T1000 (cell line): ENCODE measurements at places on chromosomes 1 and 21.

GRCh38 chr21:42115136-42115683, 44.1 kb downstream of the UMODL1 start:
- no peak for DNase-seq

DNA sequence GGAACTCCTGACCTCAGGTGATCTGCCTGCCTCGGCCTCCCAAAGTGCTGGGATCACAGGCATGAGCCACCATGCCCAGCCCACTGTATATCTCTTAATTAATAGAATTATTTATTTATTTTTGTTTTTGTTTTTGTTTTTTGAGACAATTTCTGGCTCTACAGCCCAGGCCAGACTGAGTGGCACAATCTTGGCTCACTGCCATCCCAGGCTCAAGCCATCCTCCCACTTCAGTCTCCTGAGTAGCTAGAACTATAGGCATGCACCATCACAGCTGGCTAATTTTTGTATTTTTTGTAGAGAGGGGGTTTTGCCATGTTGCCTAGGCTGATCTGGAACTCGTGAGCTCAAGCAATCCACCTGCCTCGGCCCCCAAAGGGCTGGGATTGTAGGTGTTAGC, 15.7 kb upstream of the WDTC1 start:
- no peak for DNase-seq

- DNase-seq = no peak
Measured at GRCh38 chr21:34061983-34062382, 11.4 kb upstream of the MRPS6 start.

DNA sequence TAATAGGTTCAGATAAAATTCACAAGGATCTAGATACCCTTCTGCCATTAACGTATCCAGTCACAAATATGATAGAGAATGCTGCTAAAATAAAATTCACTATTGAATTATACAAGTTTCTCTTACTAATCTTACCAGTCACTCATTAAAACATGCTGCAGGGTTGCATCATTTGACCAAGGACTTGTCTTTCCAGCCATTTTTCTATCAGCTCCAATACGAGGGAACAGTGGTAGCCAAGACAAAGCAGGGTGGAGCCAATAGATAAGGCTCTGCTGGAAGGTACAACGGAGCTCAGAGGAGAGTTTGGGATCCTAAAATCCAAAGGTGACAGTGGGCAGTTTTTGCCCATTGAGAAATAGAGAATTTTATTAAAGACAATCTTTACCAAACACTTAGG, 4.0 kb downstream of the DONSON start:
- DNase-seq = no peak

DNA sequence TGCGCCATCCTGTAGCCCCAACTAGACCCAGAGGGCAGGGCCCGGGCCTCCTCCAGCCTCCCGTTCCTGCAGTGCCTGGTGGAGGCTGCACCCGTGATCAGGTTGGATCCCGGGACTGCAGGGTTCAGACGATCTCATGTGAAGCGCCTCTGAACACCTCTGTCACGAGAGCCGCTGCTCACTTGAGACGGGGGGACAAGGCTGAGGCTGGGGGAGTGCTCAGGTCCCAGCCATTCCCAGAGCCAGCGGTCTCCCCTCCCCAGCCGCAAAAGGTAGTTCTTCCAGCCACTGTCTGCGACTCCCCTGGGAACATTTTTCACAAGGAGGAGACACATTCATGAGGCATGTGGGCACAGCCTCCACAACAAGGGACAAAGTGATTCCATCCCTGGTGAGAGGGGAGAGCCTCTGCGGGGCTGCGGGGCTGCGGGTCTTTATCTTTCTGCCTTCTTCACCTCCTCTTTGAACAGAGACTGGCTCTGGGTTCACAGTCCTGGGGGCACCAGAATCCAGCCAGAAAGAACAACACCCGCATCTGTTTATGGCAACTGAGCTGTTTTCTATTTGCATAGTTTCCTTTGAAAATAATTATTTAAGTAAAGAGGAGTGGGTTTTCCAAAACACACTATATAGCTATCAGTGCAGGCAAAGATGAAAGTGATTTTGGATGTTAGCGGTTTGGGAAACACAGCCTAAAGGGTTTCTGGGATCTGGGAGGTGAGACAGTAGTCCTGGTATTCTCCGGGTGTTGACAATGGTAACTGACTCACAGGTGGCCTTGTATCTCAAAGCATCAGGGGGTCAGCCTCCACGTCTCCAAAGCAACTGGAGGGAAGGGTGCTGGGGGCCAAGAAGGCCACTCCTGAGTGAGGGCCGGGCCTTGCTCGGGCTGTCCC, 13.0 kb upstream of the LDLRAP1 start:
- no peak for DNase-seq

GRCh38 chr1:17696417-17697301, 58.5 kb upstream of the ACTL8 start:
- no peak for DNase-seq

DNA sequence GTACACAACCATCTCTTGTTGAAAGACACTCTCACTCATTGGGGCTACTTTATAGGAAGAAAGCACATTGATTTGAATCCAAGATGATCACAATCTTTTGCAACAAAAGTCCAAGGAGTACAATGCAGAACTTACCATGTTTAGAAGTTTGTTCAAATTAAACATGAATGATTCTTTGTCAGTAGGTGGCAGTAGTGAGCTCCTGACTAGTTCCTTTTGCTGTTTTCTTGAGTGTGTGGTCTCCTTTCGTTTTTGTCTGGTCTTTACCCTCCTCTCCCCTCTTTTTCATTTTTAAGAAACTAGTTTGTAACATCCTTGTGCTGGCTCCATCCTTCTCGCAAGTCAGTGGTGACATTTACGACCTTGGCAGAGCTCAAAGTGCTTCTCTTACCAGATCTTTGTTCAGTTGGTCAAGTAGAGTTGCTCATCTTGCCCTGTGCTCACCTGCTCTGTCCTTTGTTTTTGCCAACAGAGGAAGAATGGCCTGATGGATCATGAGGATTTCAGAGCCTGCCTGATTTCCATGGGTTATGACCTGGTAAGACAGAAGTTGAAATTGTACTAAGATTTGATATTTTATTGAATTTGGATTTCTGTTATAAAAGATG, 35.7 kb upstream of the MTR start:
- DNase-seq = no peak

- no peak for DNase-seq
Measured at GRCh38 chr1:56864430-56864829, 9.8 kb downstream of the C8A start.

GRCh38 chr1:166153525-166154314, 13.1 kb downstream of the FAM78B start:
- DNase-seq = no peak

DNA sequence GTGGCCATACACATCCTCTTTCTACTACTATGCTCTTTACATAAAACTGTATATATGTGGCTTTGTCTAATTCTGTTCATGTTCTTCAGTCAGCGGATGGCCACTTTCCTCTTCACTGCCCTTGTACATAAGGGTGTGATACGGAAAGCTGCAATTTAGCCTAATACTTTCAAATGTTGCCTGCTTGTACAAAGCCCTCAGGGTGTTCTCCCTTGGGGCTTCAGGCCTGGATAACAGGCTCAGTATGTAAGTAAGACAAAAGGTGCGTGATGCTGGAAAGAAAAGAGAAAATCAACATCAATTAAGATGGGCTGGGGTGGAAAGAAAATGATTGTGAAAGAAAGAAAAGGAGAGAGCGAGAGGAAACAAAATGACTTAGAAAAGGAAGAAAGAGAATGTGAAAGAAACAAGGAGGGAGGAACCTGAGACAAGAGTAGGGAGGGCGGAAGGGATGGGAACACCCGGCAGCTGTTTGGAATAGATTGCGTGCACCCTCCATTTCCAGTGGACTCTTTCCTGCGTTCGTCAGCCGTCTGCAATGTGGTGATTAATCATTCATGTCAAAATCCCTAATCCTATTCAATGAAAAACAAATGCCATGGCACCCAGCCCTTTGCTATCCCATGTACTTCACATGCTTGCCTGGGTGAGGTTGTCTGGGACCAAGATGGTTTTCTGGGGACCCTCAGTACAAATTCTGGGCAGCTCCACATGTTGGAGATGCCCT, 553.6 kb downstream of the NUF2 start:
- DNase-seq = no peak

GRCh38 chr1:68442822-68443556, 6.8 kb downstream of the RPE65 start:
- peak; percentile 34 for DNase-seq

DNA sequence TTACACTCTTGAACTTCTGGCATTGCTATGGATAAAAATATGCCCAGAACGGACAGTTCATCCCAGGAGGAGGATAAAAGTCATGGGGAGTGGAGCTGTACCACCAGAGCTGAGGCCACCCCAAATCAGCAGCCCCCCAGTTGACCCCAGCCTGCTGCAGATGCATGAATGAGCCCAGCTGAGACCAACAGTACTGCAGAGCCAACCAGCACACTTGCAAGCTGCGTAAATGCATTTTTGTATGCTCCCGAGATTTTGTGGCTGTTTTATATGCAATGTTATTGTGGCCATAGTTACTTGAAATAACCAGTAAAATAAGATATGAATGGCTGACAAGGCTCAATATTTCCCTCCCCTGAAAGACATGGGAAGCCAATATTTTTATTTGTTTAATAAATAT, 264.6 kb downstream of the DUSP10 start:
- DNase-seq = no peak

GRCh38 chr1:193614817-193615216, 428.4 kb upstream of the B3GALT2 start:
- DNase-seq = peak; percentile 18

- DNase-seq = peak; percentile 63
Measured at GRCh38 chr21:31335957-31336738, 7.9 kb downstream of the TIAM1 start.

DNA sequence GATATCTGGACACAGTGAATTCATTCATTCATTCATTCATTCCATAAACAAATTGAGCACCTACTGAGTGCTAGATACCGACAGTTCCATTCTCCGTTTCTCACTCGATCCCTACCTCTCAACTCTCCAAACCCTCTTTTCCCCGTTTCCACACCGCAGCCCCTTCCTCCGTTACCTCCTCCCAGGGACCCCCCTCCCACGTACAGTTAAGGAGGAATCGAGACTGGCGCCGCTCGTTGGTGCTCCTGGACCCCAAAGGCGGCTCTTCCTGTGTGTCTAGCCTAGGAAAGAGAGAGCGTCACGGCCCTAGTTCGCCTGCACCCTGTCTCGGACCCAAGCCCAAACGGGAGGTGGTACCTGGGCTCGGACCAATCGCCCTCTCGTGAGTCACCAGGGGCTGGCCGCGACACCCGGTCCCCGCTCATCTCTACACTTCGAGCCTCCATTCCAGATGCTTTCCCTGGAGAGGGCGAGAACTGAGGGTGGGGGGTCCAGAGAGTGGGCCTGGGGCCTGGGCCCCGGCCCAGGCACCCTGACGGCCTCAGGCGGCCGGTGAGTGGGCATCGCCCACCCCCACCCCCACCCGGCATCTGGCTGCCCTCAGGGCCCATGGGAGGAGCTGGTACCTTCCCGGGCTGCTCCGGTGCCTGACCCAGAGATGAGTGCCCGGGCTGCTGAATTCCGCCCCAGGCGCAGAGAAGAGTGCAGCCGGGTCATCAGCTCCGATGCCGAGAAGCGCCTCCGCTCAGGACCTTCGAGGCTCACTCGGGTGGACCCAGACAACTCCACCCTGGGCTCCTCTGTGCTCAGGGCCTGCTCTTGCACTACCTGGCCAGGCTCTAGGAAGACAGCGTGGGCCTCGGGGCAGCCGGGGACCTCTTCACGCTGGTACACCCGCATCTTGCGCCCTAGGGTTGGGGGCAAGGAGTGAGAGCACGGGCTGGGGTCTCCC, 4.9 kb downstream of the ARHGEF19 start:
- peak; percentile 31 for DNase-seq

DNA sequence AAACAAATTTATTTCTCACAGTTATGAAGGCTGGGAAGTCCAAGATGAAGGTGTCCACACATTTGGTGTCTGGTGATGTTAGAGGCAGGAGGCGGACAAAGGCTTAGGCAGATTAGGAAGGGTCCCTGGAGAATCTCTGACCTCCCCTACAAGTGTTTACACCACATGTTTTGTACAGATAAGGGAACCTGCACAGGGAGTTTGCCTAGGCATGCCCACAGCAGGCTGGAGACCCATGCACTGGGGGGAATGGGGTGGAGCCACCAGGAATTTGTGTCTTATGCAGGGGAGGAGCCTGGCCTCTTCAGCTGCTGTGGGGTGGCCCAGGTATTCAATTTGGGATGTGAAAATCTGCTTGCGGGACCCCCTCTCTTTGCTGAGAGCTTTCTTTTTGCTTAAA, 131.3 kb downstream of the PATJ start:
- DNase-seq = no peak

DNA sequence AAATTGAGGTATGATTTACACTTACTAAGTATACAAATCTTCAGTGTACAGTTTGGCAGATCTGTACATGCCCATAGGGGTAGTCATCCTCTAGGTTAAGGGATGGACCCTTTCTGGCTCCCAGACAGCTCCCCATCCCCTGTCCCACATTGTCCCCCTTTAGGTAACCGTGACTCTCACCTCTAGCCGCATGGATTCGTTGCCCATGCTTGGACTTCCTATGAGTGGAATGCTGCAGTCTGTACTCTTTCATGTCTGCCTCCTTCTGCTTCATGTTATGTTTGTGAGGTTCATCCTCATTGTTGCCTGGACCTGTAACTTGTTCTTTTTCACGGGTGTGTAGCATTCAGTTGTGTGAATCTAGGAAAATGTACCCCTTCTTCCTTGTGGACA, 20.3 kb downstream of the SLC37A1 start:
- DNase-seq = no peak

DNA sequence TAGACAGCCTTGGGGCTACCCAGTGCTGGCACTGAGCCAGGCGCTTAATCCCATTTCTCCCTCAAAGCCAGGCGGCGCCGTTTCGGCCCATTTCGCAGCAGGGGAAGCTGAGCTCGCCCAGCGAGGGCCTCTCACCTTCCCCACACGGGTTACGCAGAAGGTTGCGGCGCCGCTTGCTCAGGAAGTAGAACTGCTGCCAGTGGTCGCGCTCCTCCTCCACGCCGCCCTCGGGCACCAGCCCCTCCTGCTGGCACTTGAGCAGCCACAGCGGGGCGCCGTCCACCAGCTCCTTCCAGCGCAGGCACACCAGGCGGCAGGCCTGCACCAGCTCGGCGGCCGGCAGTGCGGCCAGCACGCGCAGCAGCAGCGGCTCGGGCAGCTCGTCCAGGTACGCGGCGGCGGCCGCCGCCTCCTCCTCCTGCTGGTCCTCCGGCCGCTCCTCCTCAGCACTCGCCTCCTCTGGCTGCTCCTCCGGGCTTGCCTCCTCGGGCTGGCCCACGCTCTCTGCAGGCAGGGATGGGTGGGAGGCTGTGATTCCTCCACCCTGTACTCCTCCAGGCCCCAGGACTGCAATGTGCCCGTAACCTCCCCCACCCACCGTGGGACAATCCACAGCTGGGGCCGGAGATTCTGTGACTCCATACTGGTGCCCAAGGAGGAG, 3.8 kb downstream of the FBXO2 start:
- DNase-seq = no peak
